ENCODE measurements at places on chromosomes 6 and 20.

GRCh38 chr6:108666656-108667260 is 106.0 kb downstream of the FOXO3 start:
- H3K4me3 ChIP-seq: no peak overlapping the region
- no peak for DNase-seq
- no peak overlapping the region for H3K27ac ChIP-seq

DNA sequence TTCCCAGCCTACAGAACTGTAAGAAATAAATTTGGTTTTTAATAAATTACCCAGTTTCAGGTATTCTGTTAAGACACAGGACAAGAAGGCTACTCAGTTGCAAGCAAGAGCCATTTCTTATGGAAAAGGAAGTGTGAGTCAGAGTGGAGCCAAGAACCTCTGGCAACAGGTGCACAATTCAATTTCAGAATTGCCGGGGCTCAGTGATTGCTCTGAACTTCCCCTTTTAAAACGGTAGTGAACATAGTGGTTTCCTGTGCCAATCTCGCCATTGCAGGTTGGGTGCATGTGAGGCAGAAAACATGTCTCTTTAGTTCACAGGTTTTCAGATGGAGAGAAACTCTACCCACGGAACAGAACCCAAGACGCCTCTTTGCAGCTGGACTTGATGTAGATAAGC is 16.4 kb downstream of the PIGT start:
- DNase-seq: no peak
- H3K27ac ChIP-seq: no peak overlapping the region
- H3K4me3 ChIP-seq: no peak overlapping the region
- no peaks in the 10 kb centered on the region for H3K36me3 ChIP-seq
- no peaks in the 10 kb centered on the region for H3K4me1 ChIP-seq

- no peaks in the 10 kb centered on the region for H3K4me1 ChIP-seq
- H3K27ac ChIP-seq: no peak overlapping the region
- no peak for DNase-seq
Measured at GRCh38 chr6:98433325-98434056, 400.9 kb upstream of the POU3F2 start.

GRCh38 chr20:50376888-50377459 is 133.2 kb upstream of the PTPN1 start:
- H3K27ac ChIP-seq: no peak overlapping the region
- no peak overlapping the region for H3K4me3 ChIP-seq
- no peaks in the 10 kb centered on the region for H3K36me3 ChIP-seq
- peaks cover 4% of the 10 kb centered on the region for H3K4me1 ChIP-seq
- H3K27me3 ChIP-seq: no peaks in the 10 kb centered on the region
- no peak for DNase-seq

DNA sequence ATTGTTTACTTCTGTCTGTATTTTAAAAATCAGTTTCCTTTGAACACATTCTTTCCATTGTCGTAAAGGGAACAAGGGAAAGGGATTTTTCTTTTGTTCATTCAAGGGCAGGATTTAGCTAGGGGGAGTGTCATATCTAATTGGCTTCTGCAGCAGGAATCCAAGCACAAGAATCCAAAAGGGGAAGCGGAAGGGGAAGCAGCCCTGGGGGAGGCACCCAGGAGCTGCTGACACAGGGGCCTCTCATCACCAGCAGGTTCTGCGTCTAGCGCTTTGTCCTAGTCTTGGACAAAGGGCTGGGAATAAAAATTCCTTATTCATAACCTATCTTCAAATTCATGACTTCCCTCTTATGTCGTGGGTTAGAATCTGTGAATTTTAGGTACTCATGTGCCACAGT is 13.7 kb downstream of the RIPK1 start:
- no peaks in the 10 kb centered on the region for H3K27me3 ChIP-seq
- no peaks in the 10 kb centered on the region for H3K4me1 ChIP-seq
- peaks cover 18% of the 10 kb centered on the region for H3K36me3 ChIP-seq
- DNase-seq: no peak
- H3K27ac ChIP-seq: no peak overlapping the region

- H3K27me3 ChIP-seq: no peaks in the 10 kb centered on the region
- no peaks in the 10 kb centered on the region for H3K4me1 ChIP-seq
- H3K36me3 ChIP-seq: no peaks in the 10 kb centered on the region
Measured at GRCh38 chr6:111154981-111155380, 67.7 kb downstream of the SLC16A10 start.

DNA sequence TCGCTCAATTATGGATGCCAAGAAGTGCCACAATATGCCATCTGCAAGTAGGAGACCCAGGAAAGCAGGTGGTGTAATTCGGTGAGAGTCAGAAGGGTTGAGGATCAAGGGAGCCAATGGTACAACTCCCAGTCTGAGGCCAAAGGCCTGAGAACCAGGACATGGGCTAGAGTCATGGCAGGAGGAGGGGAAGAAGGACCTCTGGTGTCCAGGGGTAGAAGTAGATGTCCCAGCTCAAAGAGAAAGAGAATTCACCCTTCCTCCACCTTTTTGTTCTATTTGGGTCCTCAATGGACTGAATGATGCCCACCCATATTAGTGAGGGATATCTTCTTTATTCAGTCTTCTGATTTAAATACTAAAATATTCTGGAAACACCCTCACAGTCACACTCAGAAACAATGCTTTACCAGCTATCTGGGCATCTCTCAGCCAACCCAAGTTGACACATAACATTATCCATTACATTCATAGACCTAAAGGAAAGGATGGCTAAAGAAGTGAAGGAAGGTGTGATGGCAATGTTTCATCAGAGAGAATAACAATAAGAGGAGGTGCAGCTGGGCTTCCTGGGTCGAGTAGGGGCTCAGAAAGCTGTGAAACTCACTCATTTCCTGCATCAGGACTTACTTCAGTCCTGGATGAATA is 21.2 kb upstream of the HLA-DQA1 start:
- no peak overlapping the region for H3K4me3 ChIP-seq
- no peaks in the 10 kb centered on the region for H3K36me3 ChIP-seq
- H3K4me1 ChIP-seq: no peaks in the 10 kb centered on the region
- DNase-seq: no peak

GRCh38 chr6:35181933-35182612 is 31.7 kb upstream of the SCUBE3 start:
- H3K27me3 ChIP-seq: no peaks in the 10 kb centered on the region
- H3K4me1 ChIP-seq: no peaks in the 10 kb centered on the region
- no peak for DNase-seq
- no peaks in the 10 kb centered on the region for H3K36me3 ChIP-seq
- no peak overlapping the region for H3K27ac ChIP-seq

GRCh38 chr6:110408901-110409300 is 6.5 kb downstream of the DDO start:
- H3K36me3 ChIP-seq: no peaks in the 10 kb centered on the region
- no peaks in the 10 kb centered on the region for H3K27me3 ChIP-seq
- H3K4me1 ChIP-seq: no peaks in the 10 kb centered on the region
- no peak overlapping the region for H3K27ac ChIP-seq
- DNase-seq: no peak
- H3K4me3 ChIP-seq: no peak overlapping the region

DNA sequence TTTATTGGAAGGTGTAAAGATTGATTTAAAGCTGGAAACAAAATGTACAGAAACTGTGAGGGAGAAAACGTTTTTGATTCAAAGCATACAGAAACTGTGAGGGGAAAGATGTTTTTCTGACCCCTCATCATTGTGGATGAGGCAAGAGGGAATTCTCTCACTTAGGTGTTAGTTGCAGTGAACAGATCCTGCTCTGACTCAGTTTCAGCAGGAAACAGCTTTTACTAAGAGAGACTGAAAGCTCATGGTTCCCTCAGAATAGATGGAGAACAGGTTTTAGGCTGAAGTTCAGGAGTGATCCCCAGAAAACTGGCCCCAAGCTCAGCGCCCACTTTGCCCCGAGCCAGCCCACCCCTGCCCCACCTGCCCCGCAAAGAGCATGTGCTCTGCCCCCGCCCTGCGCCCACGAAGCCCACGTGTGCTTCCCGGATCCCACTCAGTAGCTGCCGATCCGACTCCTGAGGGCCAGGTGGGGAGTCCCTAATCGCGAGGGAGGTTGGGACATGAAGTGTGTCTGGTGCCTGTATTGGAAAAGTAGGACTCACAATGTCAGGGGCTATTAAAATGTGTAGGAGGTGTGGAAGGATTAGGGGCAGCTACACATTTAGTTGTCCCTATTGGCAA is 41.2 kb downstream of the DUSP22 start:
- DNase-seq: no peak
- no peak overlapping the region for H3K4me3 ChIP-seq
- no peaks in the 10 kb centered on the region for H3K4me1 ChIP-seq
- no peaks in the 10 kb centered on the region for H3K27me3 ChIP-seq
- H3K36me3 ChIP-seq: no peaks in the 10 kb centered on the region
- H3K27ac ChIP-seq: no peak overlapping the region

GRCh38 chr20:62697468-62697912 is 11.1 kb upstream of the NTSR1 start:
- H3K27me3 ChIP-seq: peaks cover 2% of the 10 kb centered on the region
- H3K27ac ChIP-seq: no peak overlapping the region
- no peak overlapping the region for H3K4me3 ChIP-seq
- no peaks in the 10 kb centered on the region for H3K36me3 ChIP-seq
- DNase-seq: no peak

- H3K27ac ChIP-seq: peak overlapping the region; percentile 100
- peaks cover 7% of the 10 kb centered on the region for H3K36me3 ChIP-seq
- H3K4me1 ChIP-seq: no peaks in the 10 kb centered on the region
- no peak for DNase-seq
Measured at GRCh38 chr20:43459022-43459942, 1.6 kb downstream of the SRSF6 start.

GRCh38 chr20:29740951-29741593 is 1516.4 kb upstream of the DEFB115 start:
- no peak overlapping the region for H3K27ac ChIP-seq
- H3K4me1 ChIP-seq: no peaks in the 10 kb centered on the region
- no peak for DNase-seq

- no peak overlapping the region for H3K4me3 ChIP-seq
- H3K36me3 ChIP-seq: no peaks in the 10 kb centered on the region
- H3K27ac ChIP-seq: no peak overlapping the region
- H3K4me1 ChIP-seq: no peaks in the 10 kb centered on the region
- no peaks in the 10 kb centered on the region for H3K27me3 ChIP-seq
- DNase-seq: no peak
Measured at GRCh38 chr6:105803442-105803841, 282.7 kb upstream of the PRDM1 start.

Measured in prostate gland (tissue), 2 donors.